ENCODE measurements at places on chromosomes 12 and 14.

DNA sequence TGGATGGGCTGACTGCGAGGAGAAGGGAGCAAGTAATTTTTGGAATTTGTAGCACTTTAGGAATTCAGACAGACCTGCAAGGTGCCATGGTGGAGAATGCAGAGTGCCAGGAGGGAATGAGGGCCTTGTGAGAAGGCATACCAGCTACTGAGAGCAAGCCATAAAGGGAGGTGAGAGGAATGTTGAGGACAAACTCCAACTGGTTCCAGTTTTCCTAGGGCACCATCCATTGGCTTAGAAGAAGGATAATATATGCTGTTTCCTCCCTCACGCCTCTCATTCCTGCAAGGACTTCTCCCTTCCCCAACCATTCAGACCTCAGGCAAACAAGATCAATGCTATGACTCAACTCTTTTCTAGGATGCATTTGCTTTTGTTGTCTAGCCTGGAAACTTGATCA lies 11.2 kb upstream of the DAAM1 start:
- no peak for DNase-seq

DNA sequence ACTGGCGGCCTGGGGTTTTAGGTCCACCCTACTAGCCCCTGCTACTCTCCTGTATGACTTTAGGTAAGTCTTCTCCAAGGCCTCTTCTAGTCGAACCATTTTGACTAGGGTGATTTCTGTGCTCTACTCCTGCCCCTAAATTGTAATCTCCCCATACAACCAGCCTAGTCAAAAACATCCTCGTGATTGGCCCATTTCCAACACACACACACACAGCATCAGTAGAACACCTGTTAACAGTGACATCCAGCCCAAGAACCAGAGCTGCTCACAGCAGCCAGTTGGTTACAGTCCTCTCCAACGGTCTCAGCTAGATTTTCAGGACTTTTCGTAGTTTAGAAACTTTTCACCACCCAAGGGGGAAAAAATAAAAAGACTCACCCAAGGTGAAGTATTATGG lies 30.9 kb downstream of the NT5DC3 start:
- DNase-seq: no peak

DNA sequence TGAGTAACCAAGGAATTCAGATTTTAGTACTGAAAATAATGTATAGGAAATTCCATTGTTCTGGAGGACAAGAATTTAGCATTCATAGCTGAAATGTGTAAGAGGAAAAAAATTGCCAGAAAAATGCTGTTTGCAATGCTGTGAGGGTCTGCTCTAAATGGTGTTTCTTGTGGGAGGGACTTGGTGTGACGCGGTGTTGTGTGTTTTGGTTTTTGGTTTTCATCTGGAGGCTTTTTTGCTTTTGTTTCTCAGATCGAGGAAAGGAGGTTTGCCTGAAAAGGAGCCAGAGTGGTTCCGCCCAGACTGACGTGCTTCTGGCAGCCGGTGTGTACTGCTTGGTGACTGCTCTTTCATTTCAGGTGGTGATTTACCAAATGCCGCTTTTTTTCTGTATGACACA lies 211.8 kb upstream of the HMGA2 start:
- DNase-seq: no peak

GRCh38 chr12:46675736-46676135 lies 150.1 kb downstream of the SLC38A4 start:
- peak; percentile 28 for DNase-seq

GRCh38 chr12:5622280-5622679 lies 190.4 kb downstream of the NTF3 start:
- no peak for DNase-seq

DNA sequence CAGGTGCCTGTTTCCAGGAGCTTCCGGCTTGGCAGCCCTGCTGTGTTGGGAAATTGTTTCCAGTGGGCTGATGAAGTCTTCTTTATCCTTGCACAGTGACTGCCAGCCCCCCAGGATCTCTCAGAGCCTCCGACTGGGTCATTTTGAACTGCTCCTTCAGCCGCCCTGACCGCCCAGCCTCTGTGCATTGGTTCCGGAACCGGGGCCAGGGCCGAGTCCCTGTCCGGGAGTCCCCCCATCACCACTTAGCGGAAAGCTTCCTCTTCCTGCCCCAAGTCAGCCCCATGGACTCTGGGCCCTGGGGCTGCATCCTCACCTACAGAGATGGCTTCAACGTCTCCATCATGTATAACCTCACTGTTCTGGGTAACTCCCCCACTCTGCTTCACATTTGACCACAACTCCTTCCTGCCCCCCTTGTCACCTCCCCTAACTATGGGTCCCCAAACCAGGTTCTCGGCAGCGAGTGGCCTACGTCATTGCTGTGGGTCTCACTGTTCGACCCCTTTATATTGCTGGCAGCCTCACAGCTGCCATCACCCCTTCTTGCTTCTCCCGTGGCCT lies 2.3 kb downstream of the LAG3 start:
- no peak for DNase-seq

DNA sequence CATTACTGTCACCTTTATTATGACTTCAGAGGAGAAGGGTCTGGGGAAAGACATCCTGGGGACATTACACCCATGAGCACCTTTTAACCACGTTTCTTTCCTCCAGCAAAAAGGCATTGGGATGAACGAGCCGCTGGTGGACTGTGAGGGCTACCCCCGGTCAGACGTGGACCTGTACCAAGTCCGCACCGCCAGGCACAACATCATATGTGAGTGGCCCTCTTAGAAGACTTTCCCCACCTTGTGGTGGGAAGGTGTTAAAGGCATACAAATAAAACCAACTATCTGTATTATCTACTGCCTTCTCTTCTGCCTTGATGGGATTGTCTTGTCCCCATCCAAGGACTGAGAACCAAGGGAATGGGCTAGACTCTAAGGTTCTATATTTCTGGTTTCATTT lies 6.0 kb downstream of the PSMD9 start:
- no peak for DNase-seq

DNA sequence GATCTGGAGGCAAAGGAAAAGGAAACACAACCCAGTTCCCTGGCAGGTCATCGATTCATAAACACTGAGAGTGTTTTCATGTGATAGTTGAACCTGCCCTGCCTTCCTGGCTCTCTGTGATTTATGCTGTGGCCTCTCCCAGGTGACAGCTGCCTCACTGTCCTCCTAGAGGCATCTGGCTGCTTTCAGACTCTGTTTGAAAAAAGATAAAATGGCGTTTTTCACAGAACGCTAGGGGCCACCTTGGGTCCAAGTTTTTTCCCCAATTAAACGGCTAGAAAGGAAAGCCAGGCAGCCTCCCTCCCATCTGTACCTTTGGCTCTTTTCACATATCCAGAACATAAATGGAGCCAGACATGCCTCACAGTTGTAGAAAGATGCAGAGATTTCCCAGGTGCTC lies 252.6 kb upstream of the CCDC196 start:
- no peak for DNase-seq

DNA sequence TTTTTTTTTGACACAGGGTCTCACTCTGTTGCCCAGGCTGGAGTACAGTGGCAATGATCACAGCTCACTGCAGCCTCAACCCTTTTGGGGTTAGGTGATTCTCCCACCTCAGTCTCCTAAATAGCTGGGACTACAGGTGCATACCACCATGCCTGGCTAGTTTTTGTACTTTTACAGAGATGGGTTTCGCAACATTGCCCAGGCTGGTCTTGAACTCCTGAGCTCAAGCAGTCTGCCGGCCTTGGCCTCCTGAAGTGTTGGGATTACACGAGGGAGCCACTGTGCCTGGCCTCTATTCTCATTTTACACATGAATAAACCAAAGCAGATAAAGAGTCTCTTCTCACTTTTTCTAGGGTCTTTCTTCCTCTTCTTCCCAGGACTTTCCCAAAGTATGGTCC lies 3.2 kb downstream of the TOMM20L start:
- no peak for DNase-seq
